ENCODE measurements at places on chromosomes 3 and 15.

DNA sequence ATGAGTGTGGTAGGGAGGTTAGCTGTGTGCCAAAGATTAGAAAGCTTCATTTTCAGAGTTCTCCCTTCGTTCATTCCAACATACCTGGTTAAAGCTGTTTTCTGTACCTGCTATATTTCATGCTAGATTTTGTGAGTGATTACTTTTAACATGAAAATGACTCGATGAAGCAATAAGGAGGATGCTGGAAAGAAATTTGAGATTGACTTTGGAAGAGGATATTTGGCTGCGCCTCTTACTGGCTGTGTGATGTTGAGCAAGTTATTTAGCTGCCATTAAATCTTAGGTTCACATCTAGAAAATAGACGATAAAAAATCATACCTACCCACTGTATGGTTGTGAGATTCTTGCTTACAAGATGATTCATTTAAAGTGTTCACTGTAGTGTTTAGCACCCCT is 288.7 kb downstream of the ZIC4 start:
- DNase-seq, result no peak

- no peak for DNase-seq
Observed at GRCh38 chr3:189941679-189942078, 179.0 kb downstream of the P3H2 start.

- DNase-seq, result no peak
Observed at GRCh38 chr3:138578141-138578540, 15.9 kb downstream of the CEP70 start.

DNA sequence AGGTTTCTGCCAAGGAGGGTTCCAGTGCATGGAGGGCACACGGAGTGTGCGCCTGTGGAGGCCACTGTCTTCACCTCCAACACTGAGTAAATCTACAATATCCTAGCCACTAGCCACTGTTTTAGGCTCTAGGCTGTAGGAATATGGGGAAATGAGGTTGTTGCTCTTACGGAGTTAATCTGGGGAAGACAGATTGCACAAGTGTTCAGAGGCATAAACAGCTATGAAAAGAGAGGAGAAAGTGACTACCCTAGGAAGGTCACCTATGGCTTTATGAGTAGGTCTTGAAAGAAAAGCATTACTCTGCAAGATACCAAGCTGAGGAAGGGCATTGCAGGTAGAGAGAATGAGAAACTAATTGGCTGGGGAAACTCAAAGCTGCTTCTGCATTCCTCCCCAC is 85.7 kb downstream of the CYP19A1 start:
- DNase-seq, result no peak

DNA sequence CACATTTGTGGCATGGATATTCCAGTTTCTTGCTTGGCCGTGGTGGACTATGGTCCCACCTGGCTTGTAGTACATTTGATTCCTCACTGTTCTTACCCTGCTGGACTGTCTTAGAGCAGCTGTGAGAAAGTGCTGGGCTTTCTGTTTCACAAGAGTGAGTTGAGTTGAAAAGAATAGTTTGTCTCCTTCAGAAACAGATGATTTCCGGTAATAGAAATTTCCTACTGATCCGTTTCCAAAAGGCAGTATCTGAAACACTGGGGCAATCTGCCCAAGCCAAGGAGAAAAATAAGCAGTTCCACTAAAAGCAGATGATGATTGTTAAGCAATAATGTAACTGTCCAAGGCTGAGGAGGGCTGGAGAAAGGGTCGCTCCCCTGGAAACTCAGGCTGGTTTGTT is 96.0 kb downstream of the SUCLG2 start:
- DNase-seq, result no peak

DNA sequence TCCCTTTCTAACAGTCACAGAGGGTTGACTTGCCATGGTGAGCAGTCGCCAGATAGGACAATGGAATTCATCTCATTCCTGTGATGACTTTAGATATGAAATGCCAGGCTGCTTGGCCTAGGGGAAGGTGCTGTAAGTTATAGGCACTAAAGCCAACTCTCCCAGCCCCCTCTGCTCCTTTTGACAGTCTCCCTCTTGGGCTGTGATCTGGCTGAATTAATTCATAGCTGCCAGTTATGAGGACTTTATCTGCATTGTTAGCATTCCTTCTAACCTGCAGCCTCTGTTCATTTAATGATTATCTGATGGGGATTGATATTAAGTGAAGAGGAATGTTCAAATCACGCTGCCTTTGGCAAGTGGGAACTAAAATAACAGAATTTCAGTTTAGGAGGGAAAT is 427.1 kb upstream of the RASGRP1 start:
- DNase-seq, result no peak

DNA sequence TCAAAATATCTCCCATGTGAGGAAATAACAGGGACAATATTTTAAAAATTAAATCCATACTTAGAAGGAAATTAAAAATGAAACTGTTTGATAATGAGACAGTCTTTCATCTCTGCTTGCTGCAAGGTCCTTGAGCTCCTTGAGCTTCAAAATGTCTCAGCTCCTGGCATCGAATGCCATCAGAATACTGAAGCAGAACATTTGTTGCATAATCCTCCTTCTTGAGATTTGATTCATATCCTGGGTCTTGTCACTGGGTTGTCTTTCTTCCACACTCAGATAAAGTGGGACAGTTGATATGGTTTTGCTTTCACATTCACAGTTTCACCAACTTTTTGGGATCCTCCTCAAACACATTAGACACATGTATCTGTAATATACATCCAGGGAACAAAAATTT is 27.8 kb downstream of the COL8A1 start:
- no peak for DNase-seq

- DNase-seq, result no peak
Observed at GRCh38 chr3:174266476-174266875, 592.7 kb upstream of the NAALADL2 start.

GRCh38 chr3:83928391-83928790 is 1030.4 kb upstream of the CADM2 start:
- no peak for DNase-seq

DNA sequence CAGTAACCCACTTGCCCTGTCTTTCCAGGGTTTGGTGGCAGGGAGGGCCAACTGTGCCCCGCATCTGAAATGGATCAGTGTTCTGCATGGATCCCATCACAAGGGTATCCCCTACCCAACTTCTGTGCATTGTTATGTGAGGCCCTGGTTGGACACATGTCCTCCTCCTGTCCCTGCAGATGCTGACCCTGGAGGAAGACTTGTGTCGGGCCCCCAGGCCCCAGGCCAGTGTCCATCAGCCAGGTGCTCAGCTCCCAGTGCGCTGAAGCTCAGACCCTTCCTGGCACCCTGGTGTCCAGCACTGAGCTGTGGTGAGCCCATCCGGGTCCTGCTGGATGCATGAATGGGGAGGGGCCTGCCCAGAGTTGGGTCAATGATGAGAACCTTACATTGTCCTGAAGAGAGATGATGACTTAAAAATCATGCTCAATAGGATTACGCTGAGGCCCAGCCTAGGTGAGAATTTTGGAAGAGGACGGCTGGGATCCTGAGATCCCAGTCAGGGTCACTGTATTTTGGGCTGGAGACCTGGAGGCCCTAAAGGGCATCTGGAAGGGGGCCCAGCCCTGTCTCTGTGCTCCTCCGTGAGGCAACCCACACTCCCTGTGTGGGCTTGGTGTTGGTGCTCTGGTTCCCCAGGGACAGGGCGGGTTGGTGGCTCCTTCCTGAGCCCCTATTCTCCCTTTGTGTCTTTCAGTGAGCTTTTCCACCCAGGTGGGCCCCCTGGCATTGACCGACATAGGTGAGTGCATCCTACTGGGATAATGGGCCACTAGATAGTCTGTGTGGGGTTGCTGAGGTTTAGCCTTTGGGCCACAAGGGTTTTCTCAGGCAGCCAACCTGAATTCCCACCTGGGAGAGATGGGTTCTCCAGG is 199.1 kb downstream of the UBE3A start:
- DNase-seq, result no peak

DNA sequence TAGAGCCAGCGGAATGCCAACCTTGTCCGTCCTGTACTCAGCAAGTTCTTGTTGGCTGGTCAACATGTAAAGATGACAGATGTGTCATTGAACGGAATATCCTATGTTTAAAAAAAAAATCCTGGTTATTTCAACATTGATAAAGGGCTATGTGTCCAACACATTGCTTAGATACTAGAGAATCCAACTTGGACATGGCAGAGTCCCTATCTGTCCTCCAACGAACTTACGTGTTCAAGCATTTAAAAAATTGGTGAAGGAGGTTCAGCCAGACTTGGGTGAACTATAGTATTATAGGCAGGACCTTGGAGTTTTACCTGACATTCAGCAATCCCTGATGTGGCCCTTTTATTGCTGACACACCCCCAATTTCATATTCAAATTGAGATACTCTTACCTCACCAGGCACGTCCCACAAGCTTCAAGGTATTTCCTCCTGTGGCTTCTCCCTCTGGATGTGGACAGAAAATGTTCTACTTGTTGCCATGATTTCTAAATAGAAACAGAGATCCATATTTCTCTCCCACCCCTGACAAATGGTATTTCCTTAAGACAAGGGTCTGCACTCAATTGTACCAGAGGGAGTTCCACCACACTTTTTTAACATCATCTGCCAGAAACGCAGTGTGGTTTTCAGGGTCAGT is 207.7 kb upstream of the TPM1 start:
- no peak for DNase-seq

GRCh38 chr15:71079208-71080044 is 35.8 kb upstream of the THSD4 start:
- no peak for DNase-seq

DNA sequence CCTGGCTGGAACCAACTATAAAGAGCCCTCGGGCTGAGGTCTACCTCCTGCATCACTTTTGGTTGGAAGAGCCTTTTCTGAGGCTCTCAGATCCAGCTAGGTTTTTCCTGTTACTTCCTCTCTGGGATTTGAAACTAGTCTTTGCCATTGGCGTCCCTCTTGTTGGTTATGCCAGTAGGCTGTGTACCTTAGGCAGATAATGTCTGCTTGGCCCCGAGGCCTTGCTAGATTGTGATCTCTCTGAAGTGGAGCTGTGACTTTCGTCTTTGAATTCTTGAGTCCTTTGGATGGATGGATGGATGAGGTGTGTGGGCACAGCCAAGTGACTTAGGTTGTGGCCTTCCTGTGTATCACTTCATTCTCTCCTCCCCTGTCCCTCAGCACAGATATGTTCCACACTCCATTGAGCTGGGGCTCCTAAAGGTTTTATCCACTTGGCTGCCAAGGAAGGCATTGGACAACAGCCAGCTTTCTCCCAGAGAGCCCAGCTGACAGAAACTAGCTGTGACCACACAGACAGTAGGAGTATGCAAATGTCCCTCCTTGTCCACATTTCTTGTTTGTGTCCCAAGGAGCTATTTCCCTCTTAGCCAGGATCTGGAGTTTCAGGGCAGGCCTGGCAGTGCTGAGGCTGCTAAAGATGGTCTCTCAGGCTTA is 7.9 kb upstream of the DNAJC17 start:
- DNase-seq, result no peak

GRCh38 chr15:71662306-71662705 is 148.0 kb upstream of the NR2E3 start:
- DNase-seq, result no peak

- no peak for DNase-seq
Observed at GRCh38 chr15:45603881-45604280, 16.7 kb downstream of the BLOC1S6 start.

- DNase-seq, result no peak
Observed at GRCh38 chr3:100603469-100603868, 5.9 kb upstream of the ADGRG7 start.

GRCh38 chr3:174441588-174442301 is 417.4 kb upstream of the NAALADL2 start:
- DNase-seq, result no peak

GRCh38 chr15:70078578-70079417 is 18.9 kb downstream of the TLE3 start:
- DNase-seq, result no peak

GRCh38 chr3:50486219-50486888 is 17.1 kb downstream of the CACNA2D2 start:
- no peak for DNase-seq

DNA sequence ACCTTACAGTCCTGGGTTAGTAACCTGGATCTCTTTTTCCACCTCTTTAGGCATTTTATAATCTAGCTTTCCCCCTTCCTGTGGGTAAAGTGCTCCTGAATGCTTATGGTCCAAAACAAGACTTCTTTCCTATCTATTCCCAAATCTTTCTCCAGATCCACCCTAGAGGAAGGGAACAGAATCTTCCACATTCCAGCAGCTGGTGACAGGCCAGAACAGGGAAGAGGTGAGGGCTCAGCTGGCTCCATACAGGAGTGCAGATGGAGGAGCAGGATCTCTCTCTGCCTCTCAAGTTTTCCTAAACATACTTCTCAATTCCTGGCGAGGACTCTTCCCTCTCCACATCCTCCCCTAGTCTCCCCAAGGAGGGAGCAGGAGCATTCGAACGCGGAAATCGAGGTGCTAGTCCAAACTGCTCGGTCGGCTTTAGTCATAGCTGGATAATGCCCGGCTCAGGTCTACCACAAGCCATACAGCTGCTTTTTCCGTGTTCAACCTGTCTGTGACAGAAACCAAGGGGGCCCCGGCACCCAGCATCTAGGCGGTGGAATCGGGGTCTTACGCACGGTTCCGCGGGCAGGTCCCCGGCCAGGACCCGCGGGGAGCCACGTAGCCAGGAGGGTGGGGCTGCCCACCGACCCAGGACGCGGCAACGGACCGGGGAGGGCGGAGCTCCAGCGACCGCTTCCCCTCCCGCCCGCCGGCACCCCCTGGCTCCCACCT is 4.0 kb downstream of the RASSF1 start:
- no peak for DNase-seq

- no peak for DNase-seq
Observed at GRCh38 chr15:27846722-27847395, 252.3 kb downstream of the OCA2 start.

GRCh38 chr15:96947296-96948229 is 617.1 kb downstream of the NR2F2 start:
- peak; percentile 79 for DNase-seq

- DNase-seq, result peak; percentile 56
Observed at GRCh38 chr3:108153451-108153981, 62.7 kb upstream of the CD47 start.

DNA sequence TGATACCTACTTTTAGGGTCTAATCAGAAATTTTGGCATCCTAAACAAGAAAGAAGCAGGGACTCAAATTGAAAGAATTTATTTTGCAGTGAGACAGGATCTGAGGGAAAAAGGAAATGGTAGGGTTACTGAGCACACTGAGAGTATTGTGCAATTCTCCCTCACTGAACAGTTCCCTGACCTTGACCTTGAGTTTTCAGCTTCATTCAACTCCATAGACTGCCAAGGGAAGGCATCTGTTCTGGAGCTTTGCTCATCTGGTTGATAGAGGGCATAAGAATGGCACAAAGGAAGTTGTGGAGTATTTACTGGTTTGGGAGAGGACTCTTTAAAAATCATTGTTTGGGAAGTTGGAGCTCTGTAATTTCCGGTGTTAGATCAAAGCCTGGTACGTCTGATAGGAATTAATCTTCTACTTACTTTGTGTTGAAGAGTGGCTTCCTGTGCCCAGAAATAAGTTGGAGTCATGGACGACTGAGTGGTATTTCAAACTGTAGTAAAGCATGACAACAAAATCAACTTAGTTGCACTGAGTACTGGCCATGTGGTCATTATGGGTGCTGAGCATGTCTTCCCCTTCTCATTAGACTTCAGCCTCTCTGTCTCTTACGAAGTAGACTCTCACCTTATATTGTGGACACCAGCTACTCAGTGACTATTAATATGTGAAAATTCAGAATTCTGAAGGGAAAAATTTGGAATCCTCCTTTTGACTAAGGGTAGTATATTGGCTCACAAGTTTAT is 40.8 kb downstream of the CLDN1 start:
- no peak for DNase-seq

All from ecto neural progenitor cell (in vitro differentiated cells).